ENCODE measurements at places on chromosomes 2 and 18.

- DNase-seq: no peak
These were observed 383.1 kb downstream of the TSN start for GRCh38 chr2:122138561-122138960.

DNA sequence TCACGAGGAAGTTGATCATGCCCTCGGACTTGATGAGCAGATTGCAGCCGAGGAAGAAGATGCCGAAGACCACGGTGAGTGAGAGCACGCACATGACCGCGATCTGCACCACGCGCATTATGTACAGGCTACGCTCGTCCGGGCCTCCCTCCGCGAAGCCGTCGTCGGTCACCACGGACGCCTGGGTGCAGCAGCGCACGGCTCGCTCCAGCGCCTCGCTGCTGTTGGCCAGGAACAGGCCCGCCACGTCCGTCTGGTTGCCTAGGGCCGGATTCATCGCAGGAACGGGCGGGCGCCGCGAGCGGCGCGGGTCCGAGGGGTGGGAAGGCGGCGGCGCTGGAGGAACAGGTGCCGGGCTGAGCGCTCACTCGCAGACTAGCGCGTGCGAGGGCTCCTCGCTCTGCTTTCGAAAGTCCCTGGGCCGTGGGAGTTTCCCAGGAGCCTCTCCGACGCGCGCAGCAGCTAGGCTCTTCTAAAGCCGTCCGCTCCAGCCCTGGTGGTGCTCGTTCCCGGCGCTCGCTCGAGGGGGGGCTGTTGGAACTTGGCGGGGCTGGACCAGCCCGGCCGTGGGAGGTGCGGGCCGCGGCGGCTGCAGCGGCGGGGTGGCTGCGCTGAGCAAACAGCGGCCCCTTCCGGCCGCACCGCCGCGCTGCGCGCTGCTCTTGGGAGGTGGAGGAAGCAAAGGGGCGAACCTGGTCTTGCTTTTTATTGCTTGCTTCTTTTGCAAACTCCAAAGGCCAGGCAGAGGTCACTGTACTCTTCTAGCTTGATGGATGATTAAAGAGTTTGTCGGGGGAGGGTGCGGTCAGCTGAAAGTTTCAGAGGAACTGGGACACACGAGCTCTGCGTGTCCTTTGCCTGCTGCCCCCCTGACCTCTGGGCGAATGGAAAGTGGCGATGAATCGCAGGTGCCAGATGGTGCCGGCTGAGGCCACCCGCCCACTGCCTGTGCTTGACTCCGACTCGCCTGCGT is at the start of gene RPRM:
TSS of gene RPRM (minus strand) at position 474 of the 973 bp plus-strand sequence. CDS start at position 277, 197 bp downstream.
- no peak for DNase-seq

DNA sequence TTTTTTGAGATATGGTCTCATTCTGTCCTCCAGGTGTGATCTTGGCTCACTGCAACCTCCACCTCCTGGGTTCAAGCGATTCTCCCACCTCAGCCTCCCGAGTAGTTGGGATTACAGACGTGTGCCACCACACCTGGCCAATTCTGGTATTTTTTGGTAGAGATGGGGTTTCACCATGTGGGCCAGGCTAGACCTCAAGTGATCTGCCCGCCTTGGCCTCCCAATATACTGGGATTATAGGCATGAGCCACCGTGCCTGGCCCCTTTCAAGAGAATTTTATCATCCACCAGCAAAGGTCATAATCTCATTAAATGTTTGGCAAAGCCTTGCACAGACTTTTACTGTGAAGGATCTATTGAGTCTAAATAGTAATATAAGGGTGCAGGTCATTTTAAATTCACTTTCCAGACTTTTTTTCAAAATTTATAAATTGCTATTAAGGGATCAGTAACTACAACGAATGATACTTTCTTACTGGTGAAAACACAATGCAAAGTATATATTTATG is 2.5 kb downstream of the HADHA start:
- no peak for DNase-seq

- DNase-seq: no peak
These were observed 133.3 kb downstream of the DNAH6 start for GRCh38 chr2:84649487-84650142.

DNA sequence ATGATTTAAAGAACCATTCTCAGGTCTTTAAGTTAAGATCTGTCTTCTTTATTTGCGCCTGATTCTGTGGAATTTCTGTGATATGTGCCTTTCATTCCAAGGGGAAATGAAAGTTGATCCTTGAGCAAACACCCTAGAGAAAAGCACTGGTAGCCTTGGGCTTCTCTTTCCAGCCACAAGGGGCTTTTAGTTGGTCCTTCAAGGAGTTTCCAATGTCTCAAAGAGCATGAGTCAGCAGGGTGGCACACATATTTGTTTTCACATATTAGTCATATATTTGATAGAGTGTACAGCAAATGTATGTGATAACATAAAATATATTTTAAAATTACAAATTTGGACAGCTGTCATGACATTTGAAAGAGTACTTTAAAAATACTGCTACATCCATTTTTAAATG is 339.5 kb downstream of the TXNL1 start:
- no peak for DNase-seq

GRCh38 chr18:2699001-2699400 is 43.5 kb downstream of the SMCHD1 start:
- DNase-seq: no peak

DNA sequence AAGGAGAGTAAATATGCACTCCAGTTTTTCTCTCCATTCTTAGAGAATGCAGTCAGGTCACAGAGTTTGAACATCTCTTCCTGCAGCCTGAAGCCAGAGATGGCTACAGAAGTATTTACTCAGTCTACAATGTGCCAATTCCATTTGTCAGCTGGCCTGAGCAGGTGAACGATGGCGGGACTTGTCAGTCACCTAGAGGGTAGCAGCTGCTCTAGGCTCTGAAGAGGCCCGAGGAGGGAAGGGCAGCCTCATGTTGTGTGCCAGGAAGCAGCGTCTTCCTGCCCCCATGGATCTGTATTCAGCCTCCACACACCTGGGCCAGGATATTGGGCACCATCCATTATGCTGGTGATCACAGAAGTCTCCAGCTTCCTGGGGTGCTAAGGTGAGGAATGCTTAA is 316.7 kb upstream of the CHAC2 start:
- DNase-seq: no peak

DNA sequence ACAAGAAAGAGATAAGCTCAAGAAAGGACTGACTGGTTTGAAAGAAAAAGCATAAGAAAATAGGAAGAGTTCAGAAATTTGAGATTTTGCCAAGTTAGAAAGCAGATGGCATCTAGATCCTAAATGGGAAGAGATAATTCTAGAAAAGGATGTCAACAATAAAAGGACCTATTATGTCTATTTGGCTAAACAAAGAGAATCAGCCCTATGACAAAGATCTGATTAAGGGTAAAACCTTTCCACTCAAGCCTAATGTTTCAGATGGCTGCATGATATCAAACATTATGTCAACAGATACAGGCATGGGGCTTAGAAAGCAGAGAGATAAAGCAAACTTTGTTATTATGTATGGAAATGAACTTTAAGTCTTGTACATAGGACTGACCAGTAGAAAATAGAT is 465.0 kb upstream of the TRIB2 start:
- DNase-seq: no peak

- DNase-seq: no peak
These were observed 81.4 kb upstream of the ID2 start for GRCh38 chr2:8600456-8600855.

DNA sequence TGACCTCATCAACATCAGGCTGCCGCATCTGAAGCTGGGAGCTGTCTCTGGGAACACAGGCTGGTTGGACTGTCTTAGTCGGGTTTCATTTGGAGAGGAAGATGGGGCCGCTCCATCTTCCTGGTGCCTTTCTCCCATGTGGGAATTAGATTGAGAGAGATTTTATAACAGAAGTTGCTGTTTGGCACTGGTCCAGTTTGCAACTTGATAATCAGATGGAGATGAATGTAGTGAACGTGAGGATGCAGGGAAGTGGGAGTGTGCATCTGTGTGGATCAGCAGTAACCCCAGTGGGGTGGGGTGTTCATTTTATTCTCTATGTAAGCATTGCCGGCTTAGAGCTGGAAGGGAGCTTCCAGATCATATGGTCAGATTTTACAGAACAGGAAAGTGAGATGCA is 250.9 kb downstream of the DCDC2C start:
- DNase-seq: no peak

DNA sequence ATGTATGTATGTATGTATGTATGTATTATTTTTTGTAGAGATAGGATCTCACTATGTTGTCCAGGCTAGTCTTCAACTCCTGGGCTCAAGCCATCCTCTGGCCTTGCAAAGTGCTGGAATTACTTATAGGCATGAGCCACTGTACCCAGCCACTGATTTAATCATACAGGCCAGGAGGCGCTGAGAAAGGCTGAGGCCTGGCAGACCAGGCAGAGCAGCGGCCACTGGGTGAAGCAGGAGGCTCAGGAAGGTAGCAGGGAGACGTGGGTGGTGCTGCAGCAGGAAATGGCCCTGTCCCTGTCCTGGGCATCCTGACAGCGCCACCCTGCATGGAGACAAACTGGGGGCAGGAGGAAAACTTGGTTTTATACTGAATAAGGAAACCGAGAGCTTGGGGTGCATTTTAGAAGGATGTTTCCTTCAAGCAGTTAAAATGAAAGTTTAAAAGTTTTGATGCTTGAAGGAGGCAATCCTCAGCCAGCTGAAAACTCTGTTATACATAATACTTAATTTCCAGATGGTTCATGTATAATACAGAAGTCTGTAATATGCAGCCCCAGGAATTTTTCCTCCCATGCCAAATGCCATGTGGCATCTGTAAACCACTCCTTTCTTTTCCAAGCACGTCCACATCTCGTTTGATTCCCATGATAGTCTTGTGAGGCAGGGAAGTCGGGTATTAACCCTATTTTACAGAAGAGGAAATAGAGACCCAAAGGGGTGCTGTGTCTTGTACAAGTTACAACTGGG is 182.4 kb downstream of the CELF4 start:
- DNase-seq: no peak

DNA sequence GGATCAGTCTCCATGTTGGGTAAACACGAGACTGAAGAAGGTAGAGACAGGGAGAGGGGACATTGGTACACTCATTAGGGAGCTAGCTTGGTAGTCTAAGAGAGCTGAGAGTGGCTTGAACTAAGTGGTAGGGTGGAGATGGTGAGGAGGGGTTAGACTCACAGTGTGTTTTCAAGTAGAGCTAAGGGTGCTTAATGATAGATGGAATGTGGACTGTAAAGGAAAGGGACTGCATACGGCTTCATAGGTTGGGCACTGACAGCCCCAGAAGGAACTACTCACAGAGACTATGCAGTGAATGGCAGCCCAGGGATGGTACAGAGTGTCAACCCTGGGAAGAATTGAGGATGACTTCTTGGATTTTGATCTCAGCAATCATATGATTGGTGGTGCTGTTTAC is 178.1 kb downstream of the CCDC85A start:
- no peak for DNase-seq

GRCh38 chr2:176284461-176285049 is 15.3 kb downstream of the MTX2 start:
- DNase-seq: no peak

DNA sequence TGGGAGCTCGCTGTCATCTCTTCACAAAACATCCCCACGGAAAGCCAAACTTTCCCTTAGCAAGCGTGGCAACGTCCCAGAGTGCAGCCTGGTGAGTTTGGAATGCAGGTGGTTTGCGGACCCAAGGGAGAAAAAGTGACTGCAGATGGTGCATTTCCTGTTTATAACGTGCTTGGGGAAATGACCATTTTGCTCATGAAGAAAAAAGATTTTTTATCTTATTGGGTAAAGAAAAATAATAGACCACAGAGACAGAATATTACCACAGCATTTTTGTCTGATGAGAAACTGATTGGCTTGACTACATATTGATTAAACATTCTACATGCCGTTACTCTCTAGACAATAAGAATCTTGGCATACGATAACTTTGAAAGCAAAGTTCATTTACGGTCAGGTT is 136.5 kb downstream of the COPS8 start:
- no peak for DNase-seq

DNA sequence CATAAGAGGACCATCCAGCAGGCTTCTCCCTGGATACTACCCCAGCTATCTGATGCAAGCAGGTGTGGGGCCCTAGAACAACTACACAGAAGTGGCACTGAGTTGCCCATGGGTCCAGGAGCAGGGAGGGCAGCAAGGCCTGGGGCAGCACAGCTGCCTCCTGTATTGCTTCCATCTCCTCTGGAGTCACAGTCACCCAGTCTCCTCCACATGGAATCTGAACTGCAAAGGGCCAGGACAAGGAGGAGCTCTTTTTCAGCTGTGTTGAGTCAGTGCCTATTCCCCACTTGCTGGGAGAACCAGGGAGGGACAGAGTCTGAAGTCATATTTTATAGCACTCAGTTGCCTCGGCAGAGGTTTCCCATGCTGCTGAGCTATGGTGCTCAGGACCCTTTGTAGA is 67.9 kb upstream of the ALPP start:
- DNase-seq: no peak

DNA sequence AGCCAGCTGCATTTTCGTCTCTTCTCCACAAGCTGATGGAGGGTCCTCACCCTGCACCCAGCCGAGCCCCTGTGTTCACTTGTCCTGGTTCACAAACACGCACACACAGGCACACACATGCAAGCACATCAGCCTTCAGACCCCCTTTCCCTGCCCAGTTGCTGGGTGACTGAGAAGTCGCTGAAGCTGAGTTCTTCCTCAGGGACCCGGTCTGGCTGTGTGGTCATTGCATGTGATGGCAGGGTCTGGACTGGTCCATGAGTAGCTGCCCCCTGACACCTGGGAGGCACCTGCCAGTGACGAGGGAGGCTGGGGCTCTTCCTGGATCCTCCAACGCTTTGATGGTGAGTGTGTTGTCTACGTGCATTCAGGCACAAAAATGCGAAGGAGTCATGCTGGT is 546.1 kb upstream of the SALL3 start:
- no peak for DNase-seq

DNA sequence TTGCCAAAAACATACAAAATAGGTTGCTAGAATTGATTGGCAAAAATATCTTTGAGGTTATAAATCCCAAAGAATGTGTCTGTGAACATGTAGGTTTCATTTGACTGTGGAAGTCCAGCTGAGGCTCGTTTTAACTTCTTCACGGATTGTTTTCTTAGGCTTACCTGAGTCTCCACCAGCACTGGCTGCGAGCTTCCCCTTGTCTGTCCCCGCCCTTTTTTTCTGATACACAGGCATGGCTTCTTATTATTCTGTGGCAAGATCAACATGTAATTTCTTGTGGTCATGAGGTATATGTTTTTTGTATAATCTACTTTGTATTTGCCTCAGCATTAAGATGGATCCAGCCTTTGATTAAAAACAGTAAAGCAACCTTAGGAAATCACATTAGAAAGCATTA is 7.2 kb upstream of the SLC40A1 start:
- no peak for DNase-seq

DNA sequence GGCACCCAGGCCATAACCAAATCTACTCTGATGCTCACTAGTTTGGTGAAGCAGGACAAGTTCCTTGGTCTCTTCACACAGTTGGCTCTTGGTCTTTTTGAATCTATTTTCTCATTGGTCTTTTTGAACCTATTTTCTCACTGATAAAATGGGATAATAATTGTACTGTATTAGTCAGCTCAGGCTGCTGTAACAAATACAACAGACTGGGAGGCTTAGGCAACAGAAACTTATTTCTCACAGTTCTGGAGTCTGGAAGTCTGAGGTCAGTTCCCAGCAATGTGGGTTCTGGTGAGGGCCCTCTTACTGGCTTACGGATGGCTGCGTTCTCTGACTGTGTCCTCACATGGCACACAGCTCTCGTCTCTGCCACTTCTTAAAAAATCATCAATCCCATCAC is 63.5 kb downstream of the C1D start:
- DNase-seq: no peak
